ENCODE measurements at places on chromosomes 7 and 10. TPM values are rescaled to one million over a fixed set of nuclear protein-coding genes. Genes with fewer than 3 reads are reported as not detected.

DNA sequence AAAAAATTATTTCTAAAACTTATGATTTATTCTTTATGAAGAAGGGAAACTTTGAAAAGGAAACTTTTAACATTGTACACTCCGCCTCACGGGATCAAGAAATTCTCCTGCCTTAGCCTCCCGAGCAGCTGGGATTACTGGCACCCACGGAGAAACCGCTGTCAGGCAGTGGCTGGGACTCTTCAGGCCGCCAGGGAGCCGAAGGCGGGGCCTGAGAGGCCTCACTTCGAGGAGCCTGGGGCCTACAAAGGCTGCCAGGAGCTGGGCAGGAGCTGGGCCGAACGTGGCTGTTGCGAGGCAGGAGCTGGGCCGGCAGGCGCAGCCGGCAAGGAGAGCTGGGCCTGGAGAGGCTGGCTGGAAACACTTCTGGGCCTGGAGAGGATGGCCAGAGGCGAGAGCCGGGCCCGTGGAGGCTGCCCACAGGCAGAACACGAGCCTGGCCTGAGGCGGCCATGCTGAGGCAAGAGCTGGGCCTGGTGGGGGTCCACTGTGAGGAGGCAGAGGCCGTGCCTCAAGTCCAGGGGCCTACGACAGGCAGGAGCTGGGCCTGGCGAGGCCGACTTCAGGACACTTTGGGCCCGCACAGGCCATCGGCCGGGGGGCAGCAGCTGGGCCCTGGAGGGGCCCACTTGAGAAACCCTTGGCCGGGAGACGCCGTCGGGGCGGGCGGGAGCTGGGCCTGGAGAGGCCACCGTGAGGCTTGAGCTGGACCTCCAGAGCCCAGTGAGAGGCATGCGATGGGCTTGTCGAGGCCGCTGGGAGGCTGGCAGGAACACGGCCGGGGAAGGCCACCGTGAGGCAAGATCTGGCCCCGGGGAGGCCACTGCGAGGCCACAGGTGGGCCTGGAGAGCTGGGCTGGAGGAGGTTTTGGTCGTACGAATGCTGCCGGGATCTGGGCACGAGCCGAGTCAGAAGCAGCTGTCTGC lies 23.7 kb downstream of the MDH2 start:
- no peaks in the 10 kb centered on the region for H3K4me1 ChIP-seq
- peak; percentile 67 for DNase-seq

DNA sequence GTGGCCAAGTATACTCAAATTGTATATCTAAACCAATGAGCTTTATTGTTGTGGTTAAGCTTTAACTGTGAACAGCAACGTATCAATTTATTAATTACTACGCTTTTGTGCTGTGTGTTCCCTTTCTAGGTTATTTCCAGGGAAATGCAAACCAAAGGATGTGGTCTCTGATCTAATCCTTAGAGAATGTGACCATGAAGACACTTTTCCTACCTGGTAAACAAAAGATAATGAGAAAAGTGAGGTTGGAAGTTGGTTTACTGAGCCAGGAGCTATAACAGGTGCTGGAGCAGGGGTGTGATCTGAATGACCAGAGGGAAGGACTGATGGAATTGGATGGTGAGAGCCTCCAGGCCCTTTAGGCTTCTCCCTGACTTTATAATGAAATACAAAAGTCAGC lies 25.4 kb upstream of the CALU start:
- no peaks in the 10 kb centered on the region for H3K27me3 ChIP-seq
- H3K27ac ChIP-seq, result no peak overlapping the region
- H3K4me3 ChIP-seq, result no peak overlapping the region
- no peak for DNase-seq

- H3K36me3 ChIP-seq, result no peaks in the 10 kb centered on the region
- no peaks in the 10 kb centered on the region for H3K27me3 ChIP-seq
- no peak for DNase-seq
These were observed 197.5 kb downstream of the ELFN1 start for GRCh38 chr7:1867370-1868260.

- H3K4me3 ChIP-seq, result no peak overlapping the region
- no peak overlapping the region for H3K27ac ChIP-seq
- no peak for DNase-seq
- H3K36me3 ChIP-seq, result no peaks in the 10 kb centered on the region
- peaks cover 7% of the 10 kb centered on the region for H3K4me1 ChIP-seq
These were observed 265.6 kb downstream of the PHF14 start for GRCh38 chr7:11239316-11239715.

GRCh38 chr10:72062382-72062781 lies 26.0 kb downstream of the SPOCK2 start:
- peaks cover 6% of the 10 kb centered on the region for H3K4me1 ChIP-seq
- H3K27ac ChIP-seq, result no peak overlapping the region
- H3K27me3 ChIP-seq, result no peaks in the 10 kb centered on the region
- H3K36me3 ChIP-seq, result no peaks in the 10 kb centered on the region
- H3K4me3 ChIP-seq, result no peak overlapping the region

DNA sequence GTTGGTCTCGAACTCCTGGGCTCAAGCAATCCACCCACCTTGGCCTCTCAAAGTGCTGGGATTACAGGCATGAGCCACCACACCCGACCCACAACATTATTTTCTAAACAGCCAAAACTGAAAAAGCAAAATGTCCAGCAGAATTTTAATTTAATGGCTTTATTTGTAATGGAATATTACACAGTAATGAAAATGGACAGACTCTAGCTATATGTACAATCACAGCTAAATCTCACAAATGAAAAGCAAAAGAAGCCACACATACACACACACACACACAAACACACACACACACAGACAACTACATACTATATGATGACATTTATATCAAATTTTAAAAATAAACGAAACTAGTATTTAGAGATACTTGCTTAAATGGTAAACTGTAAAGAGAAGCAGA lies 18.7 kb downstream of the ARHGAP19 start:
- H3K4me1 ChIP-seq, result no peaks in the 10 kb centered on the region
- no peak overlapping the region for H3K27ac ChIP-seq
- H3K27me3 ChIP-seq, result no peaks in the 10 kb centered on the region
- DNase-seq, result no peak
- no peak overlapping the region for H3K4me3 ChIP-seq
- no peaks in the 10 kb centered on the region for H3K36me3 ChIP-seq

GRCh38 chr7:132836746-132837145 lies 245.1 kb downstream of the CHCHD3 start:
- no peak for DNase-seq
- no peaks in the 10 kb centered on the region for H3K4me1 ChIP-seq
- H3K4me3 ChIP-seq, result no peak overlapping the region

GRCh38 chr10:47090903-47091302 lies 179.7 kb downstream of the PTPN20 start:
- DNase-seq, result peak; percentile 34
- no peaks in the 10 kb centered on the region for H3K36me3 ChIP-seq
- H3K4me1 ChIP-seq, result no peaks in the 10 kb centered on the region
- no peak overlapping the region for H3K27ac ChIP-seq

DNA sequence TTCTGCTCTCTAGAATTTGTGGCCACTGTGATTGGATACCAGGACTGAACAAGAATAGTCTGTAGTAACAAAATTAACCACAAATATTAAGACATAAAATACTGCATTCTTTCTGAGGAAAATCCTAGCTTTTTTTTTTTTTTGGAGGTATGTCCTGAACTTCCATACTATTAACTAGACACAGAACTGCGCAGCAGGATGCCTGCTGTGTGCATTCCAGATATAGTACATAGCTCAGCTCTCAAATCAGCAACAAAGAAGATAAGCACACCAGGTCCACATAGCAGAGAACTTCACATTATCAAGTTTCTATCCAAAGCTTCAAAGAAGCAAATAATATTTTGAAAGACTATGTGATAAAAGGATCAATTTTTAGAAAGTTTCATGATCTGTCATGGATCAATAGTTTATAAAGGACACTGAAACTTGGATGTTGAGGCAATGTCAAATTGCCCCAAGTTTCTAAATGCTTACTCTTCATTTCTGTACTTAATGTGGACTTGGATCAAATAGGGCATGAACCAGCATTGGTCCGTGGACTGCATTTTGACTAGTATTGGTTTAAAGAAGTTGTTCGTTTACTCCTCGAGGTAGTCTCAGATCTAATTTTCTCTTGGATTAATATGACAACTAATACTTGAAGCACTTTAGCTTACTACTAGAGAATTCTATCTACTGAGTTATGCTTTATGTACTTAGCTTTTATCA lies 15.4 kb downstream of the NAMPT start:
- no peaks in the 10 kb centered on the region for H3K4me1 ChIP-seq
- H3K36me3 ChIP-seq, result peaks cover 34% of the 10 kb centered on the region
- H3K27ac ChIP-seq, result no peak overlapping the region
- H3K27me3 ChIP-seq, result no peaks in the 10 kb centered on the region
- no peak for DNase-seq
- no peak overlapping the region for H3K4me3 ChIP-seq

DNA sequence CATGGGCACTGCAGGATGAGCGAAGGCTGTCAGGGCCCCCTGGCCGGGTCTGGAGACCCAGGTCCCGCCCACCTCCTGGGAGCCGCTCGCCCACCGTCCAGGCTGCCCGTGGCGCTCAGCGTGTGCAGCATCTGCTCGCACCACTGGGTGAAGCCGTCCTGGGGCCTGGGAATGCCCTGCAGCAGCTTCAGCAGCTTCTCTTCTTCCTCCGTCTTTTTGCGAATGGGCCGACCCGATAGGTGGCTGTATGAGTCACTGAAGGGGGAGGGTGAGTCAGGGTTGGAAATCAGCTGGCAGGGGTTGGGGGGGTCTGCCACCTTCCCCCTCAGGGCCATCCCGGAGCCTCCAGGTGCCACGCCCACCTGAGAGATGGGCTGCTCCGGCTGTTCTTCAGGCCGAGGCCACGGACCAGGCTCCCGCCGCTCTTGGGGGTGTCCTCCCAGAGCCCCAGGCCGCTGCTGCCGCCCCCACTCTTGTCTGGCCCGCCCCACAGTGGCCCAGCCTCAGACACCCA lies 8.7 kb downstream of the GNB2 start:
- no peaks in the 10 kb centered on the region for H3K4me1 ChIP-seq
- peak; percentile 17 for DNase-seq
- no peaks in the 10 kb centered on the region for H3K27me3 ChIP-seq
- no peak overlapping the region for H3K4me3 ChIP-seq

- no peak for DNase-seq
- H3K36me3 ChIP-seq, result no peaks in the 10 kb centered on the region
- H3K4me1 ChIP-seq, result no peaks in the 10 kb centered on the region
These were observed 26.1 kb upstream of the NRG3 start for GRCh38 chr10:81848931-81849330.

DNA sequence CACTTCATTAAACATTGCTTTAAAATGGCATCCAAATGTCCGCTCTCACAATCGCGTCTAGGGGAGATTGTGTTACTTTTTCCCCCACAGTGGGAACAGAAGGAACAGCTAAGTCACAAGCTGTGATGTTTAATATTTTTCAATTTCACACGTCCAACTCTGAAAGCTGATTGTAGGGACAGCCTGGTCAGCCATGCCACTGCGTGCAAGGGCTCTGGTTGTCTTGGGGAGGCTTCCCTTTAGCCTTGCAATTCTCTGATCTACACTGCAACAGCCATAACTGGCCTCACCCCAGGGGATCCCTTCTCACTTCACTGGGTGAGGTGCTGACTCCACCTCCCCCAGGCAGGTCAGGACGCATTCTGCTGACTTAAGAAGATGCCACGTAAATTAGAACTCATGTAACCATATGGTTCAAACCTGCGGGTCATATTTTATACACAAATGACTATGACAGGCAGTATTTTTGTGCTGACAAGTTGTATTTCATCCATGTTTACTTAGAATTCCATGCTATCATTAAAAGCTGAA lies 425.2 kb upstream of the NFE2L3 start:
- no peaks in the 10 kb centered on the region for H3K4me1 ChIP-seq
- H3K27ac ChIP-seq, result no peak overlapping the region
- no peak overlapping the region for H3K4me3 ChIP-seq
- no peak for DNase-seq
- no peaks in the 10 kb centered on the region for H3K27me3 ChIP-seq
- H3K36me3 ChIP-seq, result no peaks in the 10 kb centered on the region

DNA sequence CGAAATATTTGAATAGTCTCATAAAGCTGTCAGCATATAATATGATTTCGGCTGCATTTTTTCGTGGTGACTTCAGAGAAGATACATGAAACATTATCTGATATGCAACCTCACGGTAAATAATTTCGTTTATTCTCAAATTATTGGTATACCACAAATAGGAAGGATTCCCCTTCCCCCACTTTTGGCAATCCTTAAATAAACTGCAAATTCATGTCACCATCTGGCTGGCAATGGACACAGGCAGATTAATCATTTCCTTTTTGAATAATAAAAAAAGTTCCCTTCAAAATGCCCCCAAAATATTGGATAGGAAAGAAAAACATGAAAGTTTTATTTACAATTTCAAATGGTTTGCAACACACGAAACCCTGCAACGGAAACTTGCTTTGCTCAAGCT lies 234.5 kb upstream of the MEOX2 start:
- H3K27me3 ChIP-seq, result no peaks in the 10 kb centered on the region
- H3K27ac ChIP-seq, result no peak overlapping the region
- H3K4me3 ChIP-seq, result no peak overlapping the region

- H3K27ac ChIP-seq, result peak overlapping the region; percentile 44
- no peaks in the 10 kb centered on the region for H3K27me3 ChIP-seq
- DNase-seq, result peak; percentile 46
- no peaks in the 10 kb centered on the region for H3K4me1 ChIP-seq
- no peaks in the 10 kb centered on the region for H3K36me3 ChIP-seq
These were observed 256.6 kb upstream of the GLI3 start for GRCh38 chr7:42493436-42494198.

DNA sequence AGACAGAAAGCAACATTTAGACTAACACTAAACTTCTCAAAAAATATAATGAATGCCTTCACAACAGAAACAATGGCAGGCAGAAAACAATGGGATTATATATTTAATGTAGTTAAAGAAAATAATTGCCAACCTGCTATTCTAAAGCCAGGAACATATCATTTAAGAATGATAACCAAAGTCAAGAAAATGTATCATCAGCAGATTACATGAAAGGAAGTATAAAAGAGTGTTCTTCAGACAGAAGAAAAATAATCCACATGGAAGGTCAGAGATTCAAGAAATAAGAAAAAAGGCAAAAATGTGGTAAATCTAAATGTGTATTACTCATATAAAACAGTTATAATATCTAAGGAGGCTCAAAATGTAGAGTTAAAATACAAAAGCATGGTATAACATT lies 98.1 kb downstream of the CYP26A1 start:
- H3K27ac ChIP-seq, result no peak overlapping the region
- no peaks in the 10 kb centered on the region for H3K4me1 ChIP-seq
- H3K27me3 ChIP-seq, result no peaks in the 10 kb centered on the region
- H3K4me3 ChIP-seq, result no peak overlapping the region
- DNase-seq, result no peak

DNA sequence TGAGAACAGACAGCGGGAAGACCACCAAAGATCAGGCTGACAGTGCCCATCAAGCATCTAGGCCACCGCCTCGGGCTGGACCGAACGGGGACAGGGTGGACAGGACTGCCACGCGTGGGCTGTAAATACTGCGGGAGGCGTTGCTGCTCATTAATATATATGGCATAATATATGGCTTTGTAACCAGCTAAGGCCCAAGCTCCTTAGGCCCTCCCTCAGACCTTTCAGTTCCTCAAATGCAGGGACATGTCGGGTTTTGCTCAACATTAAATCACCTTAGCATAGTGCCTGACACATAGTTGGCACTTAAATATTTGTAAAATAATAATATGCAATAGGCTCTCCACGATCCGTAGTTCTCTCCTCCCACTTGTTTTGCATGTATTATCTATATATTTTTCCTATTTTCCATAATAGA lies 402 bp upstream of the TMEM168 start:
- H3K27ac ChIP-seq, result no peak overlapping the region
- no peaks in the 10 kb centered on the region for H3K27me3 ChIP-seq
- no peaks in the 10 kb centered on the region for H3K36me3 ChIP-seq
- DNase-seq, result no peak
- H3K4me3 ChIP-seq, result peak overlapping the region; percentile 63

CLCN1 gene
- not detected for polyA plus RNA-seq

PARD3 gene
- polyA plus RNA-seq, result 20.0 TPM

PRKG1 gene
- polyA plus RNA-seq, result 2.0 TPM

CFAP69 gene
- 12.8 TPM for polyA plus RNA-seq

DNA2 gene
- 2.1 TPM for polyA plus RNA-seq

SHTN1 gene
- 17.3 TPM for polyA plus RNA-seq

RGR gene
- not detected for polyA plus RNA-seq

TIMM23B gene
- polyA plus RNA-seq, result 8.9 TPM

TDRD1 gene
- 0.26 TPM for polyA plus RNA-seq

Data from pancreas (tissue), 10 donors.